ENCODE measurements at places on chromosomes 5 and 9.

DNA sequence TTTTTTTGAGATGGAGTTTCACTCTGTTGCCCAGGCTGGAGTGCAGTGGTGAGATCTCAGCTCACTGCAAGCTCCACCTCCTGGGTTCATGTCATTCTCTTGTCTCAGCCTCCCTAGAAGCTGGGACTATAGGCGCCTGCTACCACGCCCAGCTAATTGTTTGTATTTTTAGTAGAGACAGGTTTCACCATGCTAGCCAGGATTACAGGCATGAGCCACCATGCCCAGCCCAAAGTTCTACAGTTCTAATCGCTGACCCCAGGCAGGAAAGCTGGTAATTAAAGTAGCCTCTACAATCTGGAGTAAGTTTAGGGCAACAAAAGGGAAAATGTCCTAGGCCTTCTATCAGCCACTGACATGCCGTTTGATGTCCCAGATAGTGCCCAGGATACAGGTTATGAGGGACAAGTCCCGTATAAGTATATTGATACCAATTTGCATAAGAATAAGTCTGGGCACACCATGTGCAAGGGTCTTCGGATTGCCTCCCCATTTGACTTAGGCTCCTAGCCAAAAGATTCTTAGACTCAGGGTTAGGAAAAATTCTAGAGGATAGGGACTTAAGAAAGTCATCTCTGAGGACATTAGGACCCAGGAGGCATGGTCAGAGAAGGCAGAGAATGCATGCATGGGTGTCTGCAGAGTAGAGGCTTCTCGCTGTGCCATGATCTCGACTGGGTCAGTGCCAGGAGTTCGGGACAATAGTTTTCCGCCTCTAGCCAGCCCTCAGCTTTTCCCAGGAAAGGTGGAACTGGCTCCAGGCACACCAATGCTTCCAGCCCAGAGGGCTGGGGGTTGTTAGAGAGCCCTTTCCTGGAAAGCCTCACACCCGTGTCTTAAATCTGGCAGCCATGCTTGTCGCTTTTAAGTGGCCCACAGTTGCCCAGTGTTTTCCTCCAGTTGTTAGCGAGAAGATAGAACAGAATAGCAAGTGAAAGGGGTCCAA lies 1111.1 kb downstream of the TAF11L14 start:
- DNase-seq, result no peak

DNA sequence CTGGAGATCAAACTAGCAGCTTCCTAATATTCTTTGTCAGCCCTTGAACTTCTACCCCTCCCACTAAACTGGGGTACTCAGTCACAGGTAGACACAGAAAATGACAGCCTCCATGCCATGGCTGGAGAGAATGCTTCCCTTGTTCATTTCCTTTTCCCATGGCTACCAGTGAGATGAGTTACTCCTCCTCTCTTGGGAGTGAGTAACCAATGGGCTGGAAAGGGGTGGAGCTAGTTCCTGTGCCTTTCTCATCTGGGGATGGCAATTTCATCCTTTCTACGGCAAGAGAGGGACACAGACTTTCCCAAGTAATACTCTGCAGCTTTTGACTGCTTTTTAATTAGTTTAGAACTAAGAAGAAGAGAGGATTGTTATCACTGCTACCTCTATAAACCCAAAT lies 1045.6 kb upstream of the WWC1 start:
- DNase-seq, result no peak

- no peak for DNase-seq
These were observed 68.3 kb downstream of the KCNIP1 start for GRCh38 chr5:170571875-170572852.

DNA sequence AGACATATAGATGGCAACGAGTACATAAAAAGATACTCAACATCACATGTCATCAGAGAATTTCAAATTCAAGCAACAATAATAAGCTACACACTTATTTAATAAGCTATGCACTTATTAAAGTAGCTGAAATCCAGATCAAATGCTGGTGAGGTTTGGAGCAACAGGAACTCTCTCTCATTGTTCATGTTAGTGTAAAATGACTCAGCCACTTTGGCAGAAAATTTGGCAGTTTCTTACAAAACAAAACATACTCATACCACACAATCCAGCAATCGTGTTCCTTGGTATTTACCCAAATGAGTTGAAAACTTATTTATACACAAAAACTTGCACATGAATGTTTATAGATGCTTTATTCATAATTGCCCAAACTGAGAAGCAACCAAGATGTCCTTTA lies 131.5 kb upstream of the NFIL3 start:
- DNase-seq, result no peak

DNA sequence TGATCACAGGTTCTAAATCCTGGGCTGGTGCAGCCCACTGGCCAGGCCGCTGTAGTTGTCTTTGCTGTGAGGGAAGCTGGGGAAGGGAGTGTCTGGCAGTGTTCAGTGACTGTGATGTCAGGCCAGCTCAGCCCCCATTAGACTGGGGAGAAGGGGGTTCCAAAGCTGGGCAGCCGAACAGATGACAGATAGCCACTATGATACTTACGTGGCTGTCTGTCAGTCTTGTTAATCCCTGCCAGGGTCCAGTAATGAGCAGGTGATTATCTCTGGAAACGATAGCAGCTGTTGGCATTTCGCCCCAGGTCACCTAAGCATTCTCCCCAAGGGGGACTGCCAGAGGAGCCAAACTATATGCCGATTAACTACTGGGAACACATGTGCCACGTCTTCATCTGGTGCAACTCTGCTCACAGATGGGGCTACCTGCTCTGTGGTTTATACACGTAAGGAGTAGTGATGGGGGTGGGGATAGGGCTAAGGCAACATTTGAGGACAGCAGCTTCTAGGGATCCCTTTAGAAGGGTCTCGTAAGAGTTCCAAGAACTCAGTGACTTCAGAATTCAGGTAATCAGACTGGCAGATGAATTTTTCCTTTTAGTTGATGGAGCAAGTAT lies 396.3 kb downstream of the KDM4C start:
- DNase-seq, result no peak

- no peak for DNase-seq
These were observed 3.4 kb upstream of the ZBTB5 start for GRCh38 chr9:37468620-37469019.

DNA sequence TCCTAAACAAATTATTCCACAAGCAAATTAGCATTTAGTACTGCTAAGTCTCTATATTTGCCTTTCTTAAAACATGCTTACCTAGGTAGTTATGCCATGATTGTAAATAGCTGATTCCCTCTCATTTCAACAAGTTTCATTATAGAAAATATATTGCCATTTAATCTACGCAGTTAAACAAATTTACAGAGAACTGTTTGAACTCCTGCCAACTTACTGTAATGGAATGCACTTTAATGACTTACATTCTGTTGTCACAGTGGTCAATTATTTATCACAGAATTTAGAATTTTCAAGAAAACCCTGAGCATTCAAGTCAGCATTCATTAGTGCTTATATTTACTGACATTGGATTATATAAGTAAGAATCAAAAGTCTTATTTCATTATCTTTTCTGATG lies 19.6 kb downstream of the SLC38A9 start:
- no peak for DNase-seq

DNA sequence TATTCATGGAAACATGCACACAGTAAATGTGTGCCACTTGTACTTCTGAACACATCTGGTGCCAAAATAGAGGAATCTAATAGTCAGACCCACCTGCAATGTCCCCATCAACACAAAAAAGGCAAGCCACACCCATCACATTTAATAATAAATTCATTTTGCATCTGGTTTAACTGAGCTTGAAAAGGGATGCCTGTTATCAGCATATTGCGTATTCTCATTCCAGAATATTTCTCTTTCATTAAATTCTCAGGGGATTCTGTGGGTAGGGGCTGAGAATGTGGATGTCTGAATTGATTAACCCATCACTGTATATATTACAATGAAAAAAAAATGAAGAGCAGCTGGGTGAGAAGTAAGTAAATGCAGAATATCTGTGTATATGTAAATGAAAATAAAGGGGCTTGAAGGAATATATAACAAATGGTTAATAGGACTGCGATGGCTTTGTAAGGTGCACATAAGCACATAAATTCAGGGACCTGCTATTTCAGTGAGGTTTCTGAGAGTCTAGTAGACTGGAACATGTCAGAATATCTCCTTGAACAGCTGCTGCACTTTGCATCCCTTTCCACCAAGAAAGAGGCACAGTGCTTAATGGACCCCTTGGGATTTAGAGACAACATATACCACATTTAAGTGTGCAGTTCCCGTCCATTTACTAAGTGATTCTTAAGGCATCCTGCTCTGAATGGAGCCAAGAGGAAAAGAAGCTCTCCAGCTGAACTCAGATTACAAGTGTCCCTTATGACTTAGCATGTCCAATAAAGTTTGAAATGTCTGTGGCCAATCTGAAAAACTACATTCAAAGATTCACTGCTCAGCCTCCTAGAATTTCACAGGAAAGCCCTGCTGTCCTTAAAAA lies 104.1 kb upstream of the NIPBL start:
- DNase-seq, result no peak

- peak; percentile 99 for DNase-seq
These were observed 1.3 kb upstream of the RNF208 start for GRCh38 chr9:137223078-137223970.

DNA sequence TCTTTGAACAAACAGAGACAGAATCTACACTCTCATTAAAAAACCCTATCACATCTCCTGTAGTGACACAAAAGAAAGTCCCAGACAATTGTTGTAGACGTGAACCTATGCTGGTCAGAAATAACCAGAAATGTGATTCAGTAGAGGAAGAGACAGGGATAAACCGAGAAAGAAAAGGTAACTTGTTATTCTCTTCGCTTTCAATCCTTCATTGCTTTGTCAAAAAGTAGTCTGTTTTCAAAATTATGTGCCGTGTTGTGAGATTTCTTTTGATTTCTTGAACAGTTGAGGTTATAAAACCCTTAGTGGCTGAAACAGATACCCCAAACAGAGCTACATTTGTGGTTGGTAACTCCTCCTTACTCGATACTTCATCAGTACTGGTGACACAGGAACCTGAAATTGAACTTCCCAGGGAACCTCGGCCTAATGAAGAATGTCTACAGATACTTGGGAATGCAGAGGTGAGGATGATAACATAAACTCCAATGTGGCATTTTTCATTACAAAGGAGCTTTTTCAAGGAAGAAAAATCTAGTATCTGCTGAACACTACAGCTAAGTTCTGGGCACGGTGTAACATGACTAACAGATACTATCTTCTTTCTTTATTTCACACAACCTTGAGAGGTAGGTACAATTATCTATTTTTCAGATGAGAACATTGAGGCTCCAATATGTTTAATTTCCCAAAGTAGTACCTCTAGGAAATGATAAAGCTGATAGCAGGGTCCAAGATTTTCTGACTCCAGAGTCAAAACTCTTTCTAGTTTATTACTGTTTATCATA lies 14.3 kb downstream of the HMGCR start:
- DNase-seq, result no peak

GRCh38 chr9:121989010-121989409 lies 104.1 kb downstream of the TTLL11 start:
- no peak for DNase-seq

- DNase-seq, result no peak
These were observed 51.1 kb downstream of the KLHL3 start for GRCh38 chr5:137684761-137685160.

- no peak for DNase-seq
These were observed 2.3 kb downstream of the TBCA start for GRCh38 chr5:77773734-77774280.

DNA sequence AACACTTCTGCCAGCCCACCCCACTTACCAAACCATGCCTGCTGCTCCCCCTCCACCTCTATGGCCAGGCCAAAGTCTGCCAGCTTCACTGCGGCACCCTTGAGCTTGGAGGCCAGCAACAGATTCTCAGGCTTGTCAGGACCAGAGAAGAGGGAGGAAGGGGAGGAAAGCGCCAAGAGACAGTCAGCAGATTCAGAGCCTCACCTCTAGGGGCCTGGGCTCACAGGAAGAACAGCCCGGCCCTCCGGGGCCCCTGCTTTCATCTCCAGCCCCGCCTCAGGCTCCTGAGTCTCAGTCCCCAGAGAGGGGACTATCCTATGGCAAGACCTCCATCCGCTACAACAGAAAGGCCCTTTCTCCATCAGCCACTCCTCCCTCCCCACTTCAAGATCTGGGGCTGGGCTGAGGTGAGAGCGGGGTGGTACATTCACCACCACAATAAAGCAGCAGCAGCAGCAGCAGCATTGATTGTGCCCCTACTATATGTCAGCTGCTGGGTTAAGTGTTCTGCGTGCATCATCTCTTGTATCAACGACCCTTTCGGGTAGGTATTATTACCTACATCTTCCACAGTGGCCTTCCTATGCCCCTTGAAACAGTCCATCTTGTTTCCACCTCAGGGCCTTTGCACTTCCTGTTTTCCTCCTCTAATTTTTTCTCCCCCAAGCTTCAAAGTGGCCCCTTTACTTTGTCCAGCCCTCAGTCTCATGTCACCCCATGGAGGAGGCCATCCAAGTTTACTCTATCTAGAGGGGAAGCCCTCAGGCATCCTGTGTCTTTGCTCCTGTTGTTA lies 36.0 kb downstream of the CAMK2A start:
- DNase-seq, result no peak

Measured in sigmoid colon (tissue), 7 donors.